ENCODE measurements at places on chromosomes 7 and 10.

DNA sequence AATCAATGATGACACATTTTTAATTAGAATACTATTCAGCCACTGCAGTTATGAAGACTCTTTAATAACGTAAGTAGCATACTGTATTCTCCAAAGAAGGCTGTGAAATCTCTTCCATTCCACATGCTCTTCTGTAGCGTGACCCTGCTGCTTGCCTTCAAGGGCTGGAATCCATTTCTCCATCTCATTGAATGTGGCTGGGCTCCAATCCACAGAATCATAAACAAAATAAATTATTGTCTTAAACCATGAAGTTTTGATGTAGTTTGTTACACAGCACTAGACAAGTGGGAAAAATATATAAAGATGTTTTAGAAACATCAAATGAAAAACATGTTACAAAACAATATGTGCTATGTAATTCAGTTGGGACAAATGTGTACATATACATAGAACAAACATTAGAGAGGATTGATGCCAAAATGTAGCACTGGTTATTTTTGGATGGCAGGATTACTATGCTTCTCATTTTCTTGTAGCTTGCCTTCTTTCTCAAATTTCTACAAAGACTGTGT, 410.8 kb upstream of the PODXL start:
- DNase-seq = no peak

DNA sequence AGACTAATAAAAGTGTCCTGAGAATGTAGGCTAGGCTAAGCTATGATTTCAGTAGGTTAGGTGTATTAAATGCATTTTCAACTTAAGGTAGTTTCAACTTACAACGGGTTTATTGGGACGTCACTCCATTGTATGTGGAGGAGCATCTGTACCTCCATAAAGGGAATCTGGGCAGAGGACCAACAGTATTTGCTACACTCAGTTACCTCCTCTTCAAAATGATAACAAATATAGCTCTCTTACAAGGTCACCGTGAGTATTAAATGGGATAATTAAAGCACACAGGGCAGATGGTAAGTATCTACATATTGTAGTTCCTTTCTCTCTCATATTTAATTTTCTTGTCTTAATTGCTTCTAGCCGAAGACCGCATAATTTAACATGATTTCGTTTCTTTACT, 59.0 kb upstream of the FGL2 start:
- DNase-seq = no peak

- DNase-seq = no peak
Observed at GRCh38 chr10:132540456-132540855, 2.9 kb downstream of the INPP5A start.

DNA sequence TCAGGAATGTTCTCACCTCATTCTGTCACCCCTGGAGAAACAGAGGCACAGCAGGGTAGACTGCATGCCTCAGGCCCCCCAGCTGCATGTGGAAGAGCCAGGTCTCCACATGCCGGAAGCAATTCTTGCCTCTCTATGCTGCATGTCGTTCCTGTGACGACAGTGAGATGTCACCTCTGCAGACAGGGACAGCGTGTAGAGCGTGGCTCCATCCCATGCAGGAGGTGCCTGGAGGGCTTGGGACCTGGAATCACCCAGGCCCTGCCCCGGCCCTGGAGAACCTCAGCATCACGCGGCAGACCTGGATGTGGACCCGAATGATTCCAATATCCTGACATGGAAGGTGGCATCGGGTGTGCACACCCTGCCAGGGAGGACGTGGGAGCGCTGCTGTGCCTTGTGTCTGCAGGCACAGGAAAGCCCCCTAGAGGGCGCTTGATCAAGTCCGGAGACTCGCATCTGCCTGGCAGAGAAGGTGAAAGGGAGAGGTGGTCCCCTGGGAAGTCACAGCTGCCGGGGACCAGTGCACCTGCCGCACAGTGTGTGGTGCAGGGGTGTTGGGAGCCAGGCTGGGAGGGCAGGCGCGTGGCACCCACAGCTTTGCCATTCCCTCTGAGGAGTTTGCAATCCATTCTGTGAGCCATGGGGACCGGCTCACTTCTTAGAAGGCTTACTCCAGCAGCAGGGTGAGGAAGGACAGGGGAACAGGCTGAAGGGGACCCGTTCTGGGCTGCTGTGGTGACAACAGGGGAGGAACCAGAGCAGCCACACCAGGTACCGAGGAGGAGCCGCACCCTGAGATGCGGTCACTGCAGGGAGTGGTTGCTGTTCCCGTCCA, 45.3 kb upstream of the EN2 start:
- DNase-seq = peak; percentile 72

DNA sequence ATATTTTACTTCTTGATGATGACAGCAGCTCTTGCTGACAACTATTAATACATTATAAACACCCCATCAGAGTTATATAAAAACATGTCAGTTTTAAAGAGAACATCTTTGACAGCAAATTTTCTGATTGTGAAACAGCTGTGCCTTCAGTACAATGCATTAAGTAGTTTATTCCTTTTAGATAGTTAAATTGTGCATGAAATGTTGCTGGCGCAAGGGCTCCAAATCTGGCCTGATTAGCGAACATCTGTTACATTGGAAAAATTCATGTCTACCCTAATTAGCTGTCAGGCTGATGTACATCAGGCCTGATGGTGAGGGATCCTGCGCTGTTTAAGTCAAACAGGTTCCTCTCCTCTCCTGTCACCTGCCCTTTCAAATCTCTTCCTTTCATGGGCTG, 171.9 kb upstream of the SP8 start:
- DNase-seq = no peak

- no peak for DNase-seq
Observed at GRCh38 chr10:100761191-100761590, 15.8 kb downstream of the PAX2 start.

DNA sequence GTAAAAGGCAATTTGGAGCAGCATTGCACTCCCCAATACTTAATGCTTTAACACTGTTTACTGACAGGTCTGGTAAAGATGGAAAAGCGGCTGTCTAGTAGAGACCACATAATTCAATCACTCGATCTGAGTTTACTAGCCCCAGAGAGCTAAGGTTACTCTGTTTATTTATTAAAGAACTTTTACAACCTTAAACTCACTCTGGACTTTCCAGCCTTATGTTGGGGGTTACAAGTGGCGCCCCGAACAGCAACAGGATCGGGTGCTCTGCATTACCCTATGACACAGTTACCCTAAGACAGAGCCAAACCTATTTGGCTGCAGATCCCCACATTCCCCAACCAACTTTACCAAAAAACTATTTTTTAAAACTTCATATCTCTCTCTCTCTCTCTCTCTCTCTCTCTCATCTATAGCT, 43.9 kb downstream of the MRPS24 start:
- DNase-seq = no peak

GRCh38 chr7:107890493-107890961, 456 bp upstream of the DLD start:
- DNase-seq = no peak

DNA sequence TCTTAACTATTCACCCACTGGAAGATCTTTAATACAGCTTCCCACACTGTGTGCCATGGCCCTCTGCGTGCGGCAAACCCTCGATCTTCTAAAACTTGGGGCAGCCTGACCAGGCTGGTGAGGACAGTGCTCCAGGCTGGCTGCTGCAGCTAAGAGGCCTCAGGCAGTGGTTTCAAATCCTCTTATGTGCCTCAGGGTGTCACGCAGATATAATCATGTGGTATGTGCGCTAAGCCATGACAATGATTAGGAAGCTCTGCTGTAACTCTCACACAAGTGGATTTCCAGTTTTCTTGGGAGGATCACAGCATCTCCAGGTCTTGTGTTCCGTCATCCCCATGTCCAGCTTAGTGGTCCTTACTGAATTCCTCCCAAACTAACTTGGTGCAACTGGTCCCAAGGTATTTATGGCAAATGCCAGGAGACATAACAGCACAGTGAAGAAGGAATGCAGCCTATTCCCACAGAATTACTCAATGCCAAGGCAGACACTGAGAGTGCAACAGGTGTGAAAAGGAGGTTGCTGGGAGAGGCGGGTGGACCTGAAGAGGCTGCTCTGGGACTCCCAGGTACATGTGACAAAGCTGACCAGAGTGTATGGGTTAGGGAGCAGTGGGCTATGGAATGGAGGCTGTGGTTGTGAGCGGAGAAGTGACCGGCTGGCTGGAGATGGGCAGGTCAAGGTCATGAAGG, 2.3 kb downstream of the HPS1 start:
- DNase-seq = no peak

DNA sequence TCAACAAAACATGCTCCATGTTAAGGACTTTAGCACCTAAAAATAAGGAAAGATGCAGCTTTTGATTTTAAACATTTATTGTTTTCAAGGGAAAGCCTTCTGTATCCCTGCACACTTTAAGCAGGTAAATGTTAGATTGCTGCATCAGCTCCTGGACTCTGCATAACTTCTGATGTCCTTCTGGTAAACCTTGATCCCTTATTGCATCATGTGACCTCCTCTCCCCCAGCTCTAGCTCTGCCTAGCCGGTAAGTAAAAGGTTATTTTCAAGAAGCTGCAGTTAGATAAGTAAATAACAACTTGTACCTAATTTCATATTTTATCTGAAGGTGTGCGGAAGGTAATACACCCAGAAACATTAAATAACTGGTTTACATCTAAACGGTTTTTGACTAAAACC, 37.5 kb downstream of the PDK4 start:
- DNase-seq = no peak

GRCh38 chr10:80474597-80474910, 20.4 kb downstream of the TSPAN14 start:
- no peak for DNase-seq

GRCh38 chr7:25967278-25968204, 184.5 kb upstream of the NFE2L3 start:
- DNase-seq = no peak

GRCh38 chr10:16481052-16481728, 40.5 kb downstream of the C1QL3 start:
- no peak for DNase-seq

- no peak for DNase-seq
Observed at GRCh38 chr10:88721392-88721791, 15.3 kb downstream of the LIPK start.

DNA sequence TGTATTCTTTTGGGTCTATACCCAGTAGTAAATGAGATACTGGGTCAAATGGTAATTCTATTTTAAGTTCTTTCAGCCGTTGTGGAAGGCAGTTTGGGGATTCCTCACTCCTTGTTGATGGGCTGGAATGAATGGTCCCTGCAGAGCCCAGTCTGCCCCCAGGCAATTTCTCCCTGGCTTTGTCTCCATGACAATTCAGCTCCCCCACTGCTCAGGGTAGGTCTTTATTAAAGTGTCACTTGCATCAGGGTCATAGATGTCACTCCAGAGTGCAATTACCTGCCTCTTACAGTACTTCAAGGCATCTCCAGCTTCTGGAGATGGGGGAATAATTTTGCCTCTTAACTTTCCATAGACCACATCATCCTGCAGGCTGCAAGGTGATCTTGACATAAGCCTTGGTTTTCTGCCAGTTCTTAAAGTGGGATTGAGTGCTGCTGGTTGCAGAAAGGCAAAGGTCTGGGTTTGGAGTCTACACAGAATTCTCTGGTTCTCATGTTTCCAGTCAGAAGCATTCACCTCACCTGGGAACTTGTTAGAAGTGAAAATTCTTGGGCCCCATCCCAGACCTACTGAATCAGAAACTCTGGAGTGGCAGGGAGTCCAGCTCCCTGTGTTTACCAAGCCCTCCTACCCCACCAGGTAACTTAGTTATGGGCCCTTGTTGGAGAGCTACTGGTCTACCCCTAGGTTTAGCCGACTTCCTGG, 442.4 kb downstream of the GALNT17 start:
- DNase-seq = no peak

DNA sequence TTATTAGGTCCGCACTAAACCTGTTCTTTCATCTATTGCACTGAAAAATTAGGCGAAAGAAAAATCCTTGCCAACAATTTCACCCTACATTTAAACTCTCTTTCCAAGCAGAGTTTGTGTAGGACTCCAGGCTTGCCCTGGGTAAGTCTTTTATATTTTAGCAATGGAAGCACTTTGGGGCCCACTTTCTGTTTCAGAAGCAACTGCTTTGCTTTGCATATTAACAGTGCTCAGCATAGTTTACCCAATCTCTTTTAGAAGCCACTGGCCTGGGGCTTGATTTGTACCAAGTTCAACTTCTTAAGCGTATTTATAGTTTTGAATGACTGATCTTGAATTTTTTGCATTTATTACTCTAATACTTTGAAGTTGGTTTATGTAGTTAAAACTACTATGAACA, 78.8 kb upstream of the MDFIC start:
- DNase-seq = no peak

GRCh38 chr7:20188567-20188966, 28.6 kb downstream of the MACC1 start:
- DNase-seq = no peak

DNA sequence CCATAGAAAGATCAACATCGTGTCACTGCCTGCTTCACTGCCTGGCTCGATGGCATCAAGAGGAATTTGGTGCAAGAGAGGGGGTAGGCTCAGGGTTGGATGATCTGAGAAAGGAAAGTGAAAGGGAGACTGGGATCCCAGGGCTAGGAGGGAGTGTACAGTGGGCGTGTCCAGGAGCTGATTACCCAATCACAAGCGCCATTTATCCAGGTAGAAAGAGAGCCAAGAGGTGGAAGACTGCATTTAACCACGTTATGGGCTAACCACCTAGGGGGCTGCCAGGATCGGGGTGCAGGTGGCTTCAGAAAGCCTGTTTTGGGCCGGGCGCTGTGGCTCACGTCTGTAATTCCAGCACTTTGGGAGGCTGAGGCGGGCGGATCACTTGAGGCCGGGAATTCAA, 10.3 kb downstream of the PODXL start:
- DNase-seq = peak; percentile 50

DNA sequence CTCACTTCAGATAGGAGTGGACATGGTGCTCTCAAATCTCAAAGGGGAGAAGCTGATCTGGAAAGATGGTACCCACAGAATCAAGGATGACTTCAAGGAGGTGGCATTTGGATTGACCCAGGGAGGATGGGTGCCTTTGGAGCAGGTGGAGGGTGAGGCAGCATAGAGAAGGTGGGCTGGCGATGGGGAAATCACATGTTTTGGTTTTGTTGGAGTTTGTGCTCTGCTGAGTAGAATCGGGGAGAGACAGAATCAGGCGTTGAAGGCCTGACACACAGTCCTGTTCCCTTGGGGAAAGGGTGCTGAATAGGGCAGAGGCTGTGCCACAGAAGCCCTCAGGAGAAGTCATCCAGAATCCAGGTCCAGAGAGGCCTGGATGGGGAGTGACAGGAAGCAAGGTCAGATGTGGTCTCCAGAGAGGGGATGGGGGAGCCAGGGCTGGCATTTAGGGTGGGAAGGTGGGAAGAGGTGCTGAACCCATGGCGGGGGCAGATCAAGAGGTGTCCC, 291.1 kb downstream of the GLRX3 start:
- DNase-seq = no peak

All from HT-29 (cell line).